ENCODE measurements at places on chromosomes 13 and 19. TPM values are rescaled to one million over a fixed set of nuclear protein-coding genes. Genes with fewer than 3 reads are reported as not detected.

COX6B2 gene
- 2.8 TPM for total RNA-seq

DNA sequence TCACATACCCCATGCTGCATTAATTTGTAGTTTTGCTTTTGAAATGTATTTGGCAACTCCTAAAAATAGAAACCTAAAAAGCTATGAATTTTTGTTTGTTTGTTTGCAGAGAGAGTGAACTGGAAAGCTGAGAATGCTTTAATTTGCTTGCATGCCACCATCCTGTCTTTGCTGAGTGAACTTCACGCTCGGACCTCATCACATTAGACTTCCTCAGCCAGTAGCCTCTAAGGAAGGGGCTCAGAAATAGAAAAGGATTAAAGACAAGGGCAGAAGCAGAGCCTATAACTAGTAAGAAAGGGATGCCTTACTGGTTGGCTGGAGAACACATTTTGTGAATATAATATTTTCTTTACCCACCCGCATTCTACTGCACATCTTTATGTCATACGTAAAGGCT, 275.1 kb downstream of the DCLK1 start:
- no peak overlapping the region for H3K27ac ChIP-seq
- no peaks in the 10 kb centered on the region for H3K27me3 ChIP-seq
- peaks cover 11% of the 10 kb centered on the region for H3K4me1 ChIP-seq
- no peak for DNase-seq

GRCh38 chr13:113398963-113399754, 35.2 kb upstream of the GRTP1 start:
- DNase-seq, result no peak
- no peaks in the 10 kb centered on the region for H3K27me3 ChIP-seq
- no peak overlapping the region for H3K27ac ChIP-seq

DNA sequence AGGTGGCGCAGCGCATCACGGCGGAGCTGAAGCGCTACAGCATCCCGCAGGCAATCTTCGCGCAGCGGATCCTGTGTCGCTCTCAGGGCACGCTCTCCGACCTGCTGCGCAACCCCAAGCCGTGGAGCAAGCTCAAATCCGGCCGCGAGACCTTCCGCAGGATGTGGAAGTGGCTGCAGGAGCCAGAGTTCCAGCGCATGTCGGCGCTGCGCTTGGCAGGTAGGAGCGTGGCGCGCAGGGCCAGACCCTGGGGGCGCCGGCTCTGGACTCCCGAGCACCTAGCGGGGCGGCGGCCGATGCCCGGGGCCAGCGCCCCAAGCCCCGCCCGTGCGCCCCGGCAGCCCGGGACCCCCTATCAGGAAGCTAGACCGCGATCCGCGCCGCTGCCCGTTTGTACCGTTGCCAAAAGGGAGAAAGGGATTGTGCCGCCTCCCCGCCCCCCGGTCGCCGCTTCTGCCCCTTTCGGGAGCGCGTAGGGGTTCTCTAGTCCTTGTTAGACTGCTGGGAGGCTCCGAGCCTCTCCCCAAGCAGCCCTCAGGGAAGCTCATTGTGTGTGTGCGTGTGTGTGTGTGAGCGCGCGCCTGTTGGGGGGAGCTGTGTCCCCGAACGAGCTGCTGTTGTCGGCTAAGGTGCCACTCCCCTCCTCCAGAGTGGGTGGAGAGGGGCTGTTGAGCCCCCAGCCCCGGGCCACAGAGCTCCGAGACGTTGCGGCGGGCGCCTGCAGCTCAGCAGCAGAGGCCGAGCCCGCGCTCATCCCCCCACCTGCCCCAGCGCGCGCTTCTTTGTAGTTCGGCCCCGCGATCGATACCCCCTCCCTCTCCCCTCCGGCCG, 1.5 kb downstream of the ONECUT3 start:
- no peak overlapping the region for H3K27ac ChIP-seq
- peaks cover 86% of the 10 kb centered on the region for H3K27me3 ChIP-seq
- DNase-seq, result no peak
- H3K4me3 ChIP-seq, result no peak overlapping the region

- no peak for DNase-seq
- no peaks in the 10 kb centered on the region for H3K27me3 ChIP-seq
- no peak overlapping the region for H3K4me3 ChIP-seq
- H3K27ac ChIP-seq, result no peak overlapping the region
- H3K36me3 ChIP-seq, result no peaks in the 10 kb centered on the region
Observed at GRCh38 chr13:52869621-52870020, 21.2 kb upstream of the PCDH8 start.

- peaks cover 2% of the 10 kb centered on the region for H3K36me3 ChIP-seq
- no peaks in the 10 kb centered on the region for H3K4me1 ChIP-seq
- no peak overlapping the region for H3K4me3 ChIP-seq
- H3K27ac ChIP-seq, result no peak overlapping the region
- DNase-seq, result no peak
- no peaks in the 10 kb centered on the region for H3K27me3 ChIP-seq
Observed at GRCh38 chr13:32748305-32748704, 162.1 kb downstream of the PDS5B start.

ZNF493 gene
- 38.7 TPM for total RNA-seq

Data from spinal cord (tissue), 10 donors.